Kidney epithelial cell (primary cell): ENCODE measurements at places on chromosomes 11 and 22. TPM values are rescaled to one million over a fixed set of nuclear protein-coding genes. Genes with fewer than 3 reads are reported as not detected.
A peak's percentile ranks its signal among the peaks of the same experiment; 100 is the strongest.

DNA sequence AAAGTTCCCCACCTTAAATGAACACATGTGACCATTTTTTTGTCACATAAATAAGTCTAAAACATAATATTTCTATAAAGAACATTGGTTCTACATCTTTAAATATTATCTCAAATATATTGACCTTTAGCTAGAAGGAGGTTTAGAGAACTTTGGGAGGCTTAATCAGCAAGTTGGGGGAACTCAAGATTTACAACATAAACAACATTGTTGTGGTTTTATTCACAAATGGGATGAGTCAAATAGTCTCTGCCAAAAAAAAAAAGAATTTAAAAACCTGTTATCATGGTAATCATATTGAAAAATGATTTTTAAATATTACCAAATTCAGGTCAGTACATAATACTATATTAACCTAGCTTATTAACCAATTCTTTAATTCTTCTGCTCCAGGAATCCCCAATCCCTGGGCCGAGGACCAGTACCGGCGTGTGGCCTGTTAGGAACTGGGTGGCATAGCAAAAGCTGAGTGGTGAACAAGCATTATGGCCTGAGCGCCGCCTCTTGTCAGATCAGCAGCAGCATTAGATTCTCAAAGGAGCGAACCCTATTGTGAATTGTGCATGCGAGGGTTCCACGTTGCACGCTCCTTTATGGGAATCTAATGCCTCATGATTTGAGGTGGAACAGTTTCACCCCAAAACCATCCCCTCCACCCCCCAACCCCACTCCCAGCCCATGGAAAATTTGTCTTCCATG, 98.2 kb downstream of the RDX start:
- DNase-seq: no peak

GRCh38 chr11:19881177-19881576, 168.5 kb downstream of the NAV2 start:
- DNase-seq: no peak

The C11orf52 gene
- 3.1 and 5.0 TPM in 2 replicates for total RNA-seq

GRCh38 chr22:48076008-48076407, 1313.6 kb downstream of the TBC1D22A start:
- DNase-seq: no peak

The VPREB1 gene
- not detected in 2 replicates for total RNA-seq

The GRK3 gene
- 5.8 and 7.6 TPM in 2 replicates for total RNA-seq

The LSP1 gene
- not detected in 2 replicates for total RNA-seq

GRCh38 chr11:126476266-126476924, 120.9 kb downstream of the ST3GAL4 start:
- no peak for DNase-seq

- no peak for DNase-seq
Observed at GRCh38 chr11:71189768-71190315, 62.5 kb downstream of the SHANK2 start.

DNA sequence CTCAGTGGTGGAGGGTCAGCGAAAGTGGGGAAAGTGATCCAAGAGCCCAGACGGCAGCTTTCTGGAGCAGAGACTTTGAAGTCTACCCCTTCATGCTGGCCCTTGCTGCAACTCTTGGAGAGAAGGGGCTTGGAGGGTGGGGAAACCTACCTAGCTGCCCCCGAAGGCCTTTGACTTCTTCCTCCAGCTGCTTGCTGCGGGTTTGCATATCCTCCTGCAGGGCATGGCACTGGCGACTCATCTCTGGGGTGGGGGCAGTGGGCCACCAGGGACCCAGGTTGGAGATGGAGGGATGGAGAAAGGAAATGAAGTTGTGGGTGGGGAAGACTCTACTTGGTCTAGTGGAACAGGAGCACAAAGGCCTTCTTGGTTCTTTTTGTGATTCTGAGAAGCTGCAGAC, 7.7 kb downstream of the NHERF4 start:
- DNase-seq: no peak

The RTN4RL2 gene
- total RNA-seq: 0.48 and 0.67 TPM in 2 replicates

- no peak for DNase-seq
Observed at GRCh38 chr11:10541561-10541930, 559 bp upstream of the RNF141 start.

GRCh38 chr11:46381819-46382645, 563 bp downstream of the MDK start:
- no peak for DNase-seq

The KLHL35 gene
- total RNA-seq: 1.5 and 6.8 TPM in 2 replicates

The HORMAD2 gene
- not detected in 2 replicates for total RNA-seq

The OR8A1 gene
- total RNA-seq: not detected in 2 replicates

DNA sequence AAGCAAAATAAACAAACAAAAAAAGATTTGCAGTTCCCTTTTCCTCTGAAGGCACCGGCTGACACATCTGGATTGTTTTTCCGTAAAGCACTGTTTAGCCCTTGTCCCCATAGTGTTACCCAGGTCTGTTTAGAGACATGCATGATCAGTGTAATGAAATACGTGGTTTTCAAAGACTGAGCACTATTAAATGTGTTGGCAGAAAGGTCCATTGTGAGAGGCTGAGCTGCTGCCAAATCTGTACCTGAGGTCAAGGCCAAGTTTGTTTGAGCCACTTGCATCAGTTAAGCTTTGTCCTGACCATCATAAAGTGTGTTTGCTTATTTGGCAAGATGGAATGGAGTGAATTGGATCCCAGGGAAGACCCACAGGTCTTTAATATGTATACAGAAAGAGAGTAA, 26.3 kb downstream of the CTR9 start:
- DNase-seq: no peak

The NRGN gene
- not detected in 2 replicates for total RNA-seq

DNA sequence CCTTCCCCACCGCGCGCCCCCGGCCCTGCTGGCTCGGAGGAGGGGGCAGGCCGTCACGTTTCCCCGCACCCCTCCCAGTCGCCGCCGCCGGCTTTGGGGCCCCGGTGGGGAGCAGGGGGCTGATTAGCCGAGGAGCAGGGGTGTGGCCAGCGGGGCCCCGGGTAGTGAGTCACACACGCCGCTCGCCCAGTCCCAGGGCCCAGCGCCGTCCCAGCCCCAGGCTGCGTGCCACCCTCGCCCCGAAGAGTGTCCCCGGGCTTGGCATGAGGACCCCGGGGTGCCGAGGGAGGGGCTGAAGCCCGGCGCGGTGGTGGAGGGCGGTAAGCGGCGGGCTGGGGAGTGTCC, 34.4 kb downstream of the PRDM11 start:
- DNase-seq: no peak

DNA sequence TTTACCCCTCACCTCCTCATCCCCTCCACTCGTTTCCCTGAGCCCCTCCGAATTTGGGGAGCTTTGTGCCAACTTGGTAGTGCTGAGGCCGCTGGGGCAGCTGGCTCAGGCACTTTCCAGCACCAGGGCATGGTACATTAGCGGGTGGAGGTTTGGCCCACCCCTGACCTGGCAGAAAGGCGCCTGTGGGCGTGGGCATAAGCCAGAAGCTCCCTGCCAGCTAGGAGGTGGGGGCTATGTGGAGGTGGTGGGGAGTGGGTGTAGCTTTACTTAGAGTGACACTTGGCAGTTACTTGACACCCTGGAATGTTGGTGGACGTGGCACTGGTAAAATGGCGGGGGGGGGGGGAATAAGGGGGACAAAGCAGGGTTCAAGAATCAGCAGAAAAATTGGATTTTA, 10.3 kb upstream of the IGF2 start:
- DNase-seq: no peak

DNA sequence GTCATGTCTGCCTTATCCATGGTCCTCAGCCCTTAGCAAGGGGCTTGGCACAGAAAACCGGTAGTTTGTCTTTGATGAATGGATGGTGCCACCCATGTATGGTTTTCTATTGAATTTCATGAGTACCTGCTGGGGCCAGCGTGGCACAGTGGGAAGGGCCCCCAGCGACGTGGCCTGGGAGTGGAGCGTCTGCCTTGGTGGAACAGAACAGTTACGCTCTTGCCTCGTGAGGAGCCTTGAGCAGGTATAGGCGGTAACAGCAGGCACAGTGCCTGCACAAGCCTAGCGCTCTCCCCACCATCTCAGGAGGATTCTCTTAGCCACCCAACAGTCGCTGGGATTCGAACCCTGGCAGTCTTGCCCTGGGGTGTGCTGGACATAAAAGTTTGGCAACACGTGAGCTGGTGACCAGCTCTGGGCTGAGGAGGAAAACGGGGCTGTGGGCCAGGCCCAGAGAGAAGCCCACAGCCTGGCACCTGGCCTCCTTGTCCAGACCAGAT, 3.0 kb upstream of the SSH3 start:
- DNase-seq: no peak

DNA sequence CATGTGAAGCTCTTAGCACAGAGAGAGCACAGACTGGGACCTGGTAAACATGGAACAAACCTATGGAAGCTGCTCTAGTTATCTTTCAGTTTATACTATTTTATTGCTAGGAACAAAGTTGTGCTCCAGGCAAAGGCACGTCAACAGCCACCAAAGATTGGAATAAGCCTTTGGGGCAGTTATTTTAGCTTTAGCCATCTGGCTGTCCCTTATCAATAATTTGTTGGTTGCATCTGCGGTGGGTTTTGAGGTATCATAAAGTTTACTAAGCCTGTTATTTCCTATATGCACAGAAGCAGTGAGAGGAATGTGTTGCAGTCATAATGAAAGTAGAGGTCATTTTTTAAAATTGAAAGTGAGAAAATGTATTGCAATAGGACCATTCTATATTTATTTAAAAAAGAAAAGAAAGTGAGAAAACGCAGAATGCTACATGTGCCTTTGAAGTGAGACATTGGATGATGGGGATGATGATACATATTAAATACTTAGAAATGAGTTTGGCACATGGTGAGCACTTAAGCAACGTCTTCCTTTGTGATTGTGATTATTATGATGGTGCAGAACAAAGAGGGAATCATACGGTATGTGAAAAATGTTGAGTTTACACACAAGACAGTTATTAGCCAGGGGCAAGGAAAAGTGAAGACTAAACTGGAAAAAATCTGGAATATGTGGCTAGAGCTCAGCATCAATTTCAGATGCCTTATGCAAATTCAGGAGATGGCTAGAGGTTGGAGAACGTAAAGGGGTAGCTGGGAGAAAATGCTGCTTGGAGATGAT, 58.3 kb downstream of the PRR5L start:
- no peak for DNase-seq

- peak; percentile 100 for DNase-seq
Observed at GRCh38 chr11:9565822-9566560, 7.5 kb upstream of the WEE1 start.

GRCh38 chr22:32555581-32555980, 81.0 kb downstream of the FBXO7 start:
- no peak for DNase-seq

DNA sequence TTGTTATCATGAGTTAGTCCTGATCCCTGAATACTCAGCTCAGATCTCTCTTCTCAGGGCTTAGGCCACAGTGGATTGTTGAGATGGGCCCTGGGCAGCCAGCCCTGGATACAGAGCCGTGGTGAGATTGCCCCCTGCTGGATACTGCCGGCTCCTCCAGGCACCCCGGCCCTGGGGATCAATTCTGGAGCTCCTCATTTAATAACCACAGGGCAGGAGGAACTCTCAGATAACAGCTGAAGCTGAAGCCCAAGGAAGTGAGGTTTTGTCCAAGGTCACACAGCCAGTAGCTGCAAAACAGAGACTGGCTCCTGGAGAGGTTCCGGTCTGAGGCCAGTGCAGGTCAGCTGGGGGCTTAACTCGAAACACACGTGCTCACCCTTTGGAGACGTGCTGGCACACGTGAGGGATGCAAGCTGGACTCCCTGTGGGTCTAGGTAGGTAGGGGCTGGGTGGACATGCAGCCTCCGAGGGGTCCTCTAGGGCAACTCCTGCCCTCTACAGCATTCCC, 16.0 kb downstream of the USH1C start:
- no peak for DNase-seq

The ACR gene
- not detected in 2 replicates for total RNA-seq

DNA sequence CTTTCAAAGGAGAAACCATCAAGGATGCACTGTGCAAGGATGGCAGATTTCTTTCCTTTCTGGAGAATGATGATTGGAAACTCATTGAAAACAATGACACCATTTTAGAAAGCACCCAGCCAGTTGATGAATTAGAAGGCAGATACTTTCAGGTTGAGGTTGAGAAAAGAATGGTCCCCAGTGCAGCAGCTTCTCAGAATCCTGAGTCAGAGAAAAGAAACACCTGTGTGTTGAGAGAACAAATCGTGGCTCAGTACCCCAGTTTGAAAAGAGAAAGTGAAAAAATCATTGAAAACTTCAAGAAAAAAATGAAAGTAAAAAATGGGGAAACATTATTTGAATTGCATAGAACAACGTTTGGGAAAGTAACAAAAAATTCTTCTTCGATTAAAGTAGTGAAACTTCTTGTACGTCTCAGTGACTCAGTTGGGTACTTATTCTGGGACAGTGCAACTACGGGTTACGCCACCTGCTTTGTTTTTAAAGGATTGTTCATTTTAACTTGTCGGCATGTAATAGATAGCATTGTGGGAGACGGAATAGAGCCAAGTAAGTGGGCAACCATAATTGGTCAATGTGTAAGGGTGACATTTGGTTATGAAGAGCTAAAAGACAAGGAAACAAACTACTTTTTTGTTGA, 9.8 kb downstream of the FAM111A start:
- DNase-seq: no peak

- no peak for DNase-seq
Observed at GRCh38 chr11:8681837-8682302, 595 bp downstream of the TRIM66 start.

DNA sequence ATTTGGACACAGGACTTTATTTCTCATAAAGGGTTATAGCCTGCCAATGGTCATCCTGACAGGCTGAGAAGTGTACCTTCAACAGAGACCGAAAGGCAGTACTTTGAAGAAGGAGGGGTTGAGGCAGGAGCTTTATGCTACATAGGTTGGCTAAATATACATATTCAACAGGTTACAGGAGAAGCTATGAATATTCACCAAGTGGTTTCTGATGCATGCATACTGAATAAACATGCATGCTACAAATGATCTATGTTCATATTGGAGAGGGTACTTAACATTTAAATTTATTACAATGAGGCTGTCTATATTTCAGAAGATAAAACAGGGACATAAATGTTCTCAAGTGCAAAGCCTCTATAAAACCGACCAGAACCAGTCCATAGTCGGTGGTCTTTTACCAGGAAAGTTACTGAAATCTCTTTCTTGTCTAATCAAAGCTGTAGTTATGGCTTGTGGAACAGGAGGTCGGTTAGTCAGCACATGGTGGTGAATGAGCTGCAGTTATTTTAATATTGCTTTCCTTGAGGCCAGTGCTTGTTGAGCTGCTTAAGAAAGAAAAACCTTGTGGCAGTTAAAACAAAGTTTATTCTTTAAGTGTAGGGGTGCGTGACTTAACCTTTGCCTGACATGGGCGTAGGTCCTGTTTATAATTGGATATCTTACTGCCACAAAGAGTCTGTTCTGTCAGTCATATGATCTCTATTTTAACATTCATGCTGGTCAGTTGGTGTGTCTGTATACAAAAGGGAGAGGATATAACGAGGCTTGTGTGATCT, 19.5 kb downstream of the CNTF start:
- DNase-seq: no peak

The MGAT3 gene
- 1.8 and 4.1 TPM in 2 replicates for total RNA-seq

DNA sequence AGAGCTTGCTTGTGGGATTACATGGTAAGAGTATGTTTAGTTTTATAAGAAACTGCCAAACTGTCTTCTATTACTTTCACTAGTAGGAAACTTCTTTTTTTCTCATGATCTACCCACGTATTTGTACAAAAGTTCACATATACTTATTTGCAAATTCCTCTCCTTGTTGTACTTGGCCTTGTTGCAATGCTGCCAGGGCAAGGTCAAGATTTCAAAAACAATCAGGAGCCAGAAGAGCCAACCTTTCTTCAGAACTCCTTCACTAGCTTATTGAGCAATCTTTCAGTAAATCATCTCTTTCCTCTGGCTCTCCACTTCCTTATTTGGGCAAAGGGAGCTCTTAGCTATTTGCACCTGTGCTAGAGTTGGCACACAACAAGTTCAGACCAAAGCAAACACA, 9.7 kb downstream of the SRSF8 start:
- DNase-seq: peak; percentile 83
